DMS153 (cell line): ENCODE measurements at places on chromosomes 5 and 9.
A peak's percentile ranks its signal among the peaks of the same experiment; 100 is the strongest.

DNA sequence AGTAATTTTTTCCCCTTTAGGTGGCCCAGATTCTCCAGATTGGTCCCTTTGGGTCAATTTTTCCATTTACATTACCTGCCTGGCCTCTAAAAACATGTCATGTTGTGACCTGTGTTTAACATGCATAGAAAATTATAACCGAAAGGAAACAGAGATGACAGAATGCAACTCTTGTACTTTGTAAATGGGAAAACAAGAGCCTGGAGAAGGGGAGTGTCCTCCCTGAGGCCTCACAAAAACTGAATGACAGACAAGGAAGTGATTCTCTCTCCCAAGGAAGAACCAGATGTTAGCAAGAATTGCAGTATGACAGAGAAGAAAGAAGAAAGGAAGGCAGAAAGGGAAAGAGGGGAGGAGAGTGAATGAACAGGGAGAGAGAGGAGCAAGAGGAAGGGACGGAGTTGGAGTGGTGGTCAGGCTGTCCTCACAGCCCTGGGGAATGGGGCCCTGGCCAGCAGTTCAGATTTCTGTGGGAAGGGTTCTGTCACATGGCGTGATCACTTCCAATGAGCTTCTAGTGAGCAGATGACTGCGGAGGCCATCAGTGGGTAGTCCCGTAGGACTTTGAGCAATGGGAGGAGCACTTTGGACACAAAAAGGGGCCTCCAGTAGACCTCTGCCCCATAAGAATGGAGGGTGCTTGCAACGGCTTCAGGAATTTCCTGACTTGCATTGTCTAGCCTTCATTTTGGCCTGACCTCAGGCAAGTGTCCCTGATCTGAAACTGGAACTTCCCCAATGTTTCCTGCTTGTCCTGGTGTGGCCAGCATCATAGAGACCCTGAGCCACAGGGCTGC lies 31.6 kb downstream of the ABLIM3 start:
- DNase-seq: no peak

GRCh38 chr5:157708866-157709265 lies 22.4 kb upstream of the THG1L start:
- no peak for DNase-seq

GRCh38 chr9:137660144-137660543 lies 41.3 kb downstream of the EHMT1 start:
- DNase-seq: no peak

- no peak for DNase-seq
Observed at GRCh38 chr5:60473654-60474053, 226.3 kb downstream of the DEPDC1B start.

DNA sequence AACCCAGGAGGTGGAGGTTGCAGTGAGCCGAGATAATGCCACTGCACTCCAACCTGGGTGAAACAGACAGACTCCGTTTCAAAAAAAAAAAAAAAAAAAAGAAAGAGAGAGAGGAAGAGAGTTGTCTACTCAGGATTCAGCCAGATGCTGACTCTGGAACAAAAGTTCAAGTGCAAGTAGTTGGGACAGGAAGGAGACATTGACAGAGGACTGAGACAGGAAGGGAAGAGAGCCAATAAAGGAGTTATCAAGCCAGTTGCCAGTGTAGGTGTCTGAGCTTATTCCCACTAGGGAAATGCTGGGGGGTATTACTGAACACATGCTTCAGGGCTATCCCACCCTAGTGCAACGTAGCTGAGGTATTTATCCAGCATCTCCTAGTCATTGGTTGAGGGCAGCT lies 147.7 kb upstream of the SLC1A3 start:
- no peak for DNase-seq

DNA sequence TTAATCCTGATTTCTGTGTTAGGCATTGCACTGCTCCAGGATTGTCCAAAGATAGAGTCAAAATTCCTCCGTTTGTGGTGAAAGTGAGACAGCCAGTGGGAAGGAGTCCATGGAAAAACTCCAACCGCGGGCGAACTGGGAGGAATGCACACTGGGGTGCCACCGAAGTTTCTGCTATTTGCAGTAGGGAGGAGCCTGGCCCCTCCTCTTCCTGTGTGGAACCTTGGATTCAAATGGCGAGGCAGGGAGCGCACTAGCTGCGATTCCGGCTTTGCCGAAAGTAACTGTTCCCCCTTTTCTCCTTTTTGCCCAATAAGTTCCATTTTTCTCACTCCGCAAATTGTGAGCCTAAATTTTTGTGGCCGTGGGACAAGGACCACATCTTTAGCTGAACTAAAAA lies 9.3 kb downstream of the BAAT start:
- no peak for DNase-seq

DNA sequence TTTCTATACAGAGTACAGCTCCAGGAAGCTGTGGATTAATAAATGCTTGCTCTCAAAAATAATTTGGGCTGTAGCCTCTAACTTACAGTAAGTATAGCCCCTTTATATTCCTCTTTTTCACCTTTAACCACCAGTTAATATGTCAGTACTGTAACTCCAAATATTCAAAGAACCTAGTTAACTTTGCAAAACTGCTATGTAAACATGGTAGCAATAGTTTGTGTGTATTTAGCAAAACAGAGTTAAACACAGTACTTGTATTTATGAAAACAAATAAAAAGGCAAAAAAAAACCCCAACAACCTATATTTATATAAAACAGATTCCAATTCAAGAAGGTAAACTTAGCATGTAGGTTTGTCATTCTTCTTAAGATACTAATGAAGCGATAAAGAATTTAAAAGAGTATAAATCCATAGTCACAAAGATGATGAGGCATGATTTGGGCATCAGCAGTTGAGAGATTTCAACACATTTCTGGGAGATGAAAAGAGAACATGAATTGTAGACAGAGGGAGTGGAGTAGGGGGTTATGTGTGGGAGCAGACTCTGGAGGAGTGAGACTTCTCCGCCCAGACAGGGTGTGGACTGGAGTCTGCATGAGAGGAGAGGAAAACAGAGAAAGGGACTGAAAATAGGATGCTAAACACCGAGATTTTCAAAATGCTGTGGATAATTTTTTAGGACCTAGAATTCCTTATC lies 47.0 kb upstream of the F2RL1 start:
- DNase-seq: no peak

GRCh38 chr9:98445576-98445975 lies 190.1 kb upstream of the TBC1D2 start:
- DNase-seq: no peak

GRCh38 chr5:154179846-154180710 lies 10.5 kb upstream of the GALNT10 start:
- DNase-seq: peak; percentile 8
